ENCODE measurements at places on chromosomes 7 and 10.
A peak's percentile ranks its signal among the peaks of the same experiment; 100 is the strongest.

GRCh38 chr10:3524086-3524960 lies 260.7 kb downstream of the KLF6 start:
- DNase-seq: no peak

DNA sequence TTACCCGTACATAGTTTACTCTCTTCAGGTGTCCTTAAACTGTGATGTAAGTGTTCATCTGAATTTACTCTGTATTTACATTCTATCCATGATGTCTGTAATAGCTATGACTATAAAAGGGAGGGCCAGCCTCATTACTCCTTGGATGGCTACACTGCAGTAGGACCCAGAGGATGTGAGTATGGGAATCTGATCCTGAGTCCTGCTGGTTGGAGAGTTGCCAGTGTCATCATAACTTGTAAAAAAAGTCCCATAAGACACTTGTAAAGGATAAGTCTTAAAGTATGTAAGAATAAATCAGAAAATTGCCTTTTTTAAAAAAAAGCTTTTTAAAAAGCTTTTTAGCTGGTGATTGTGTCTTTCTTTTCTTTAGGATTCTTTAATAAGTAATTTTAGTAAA lies 95.4 kb downstream of the PPP1R9A start:
- no peak for DNase-seq

DNA sequence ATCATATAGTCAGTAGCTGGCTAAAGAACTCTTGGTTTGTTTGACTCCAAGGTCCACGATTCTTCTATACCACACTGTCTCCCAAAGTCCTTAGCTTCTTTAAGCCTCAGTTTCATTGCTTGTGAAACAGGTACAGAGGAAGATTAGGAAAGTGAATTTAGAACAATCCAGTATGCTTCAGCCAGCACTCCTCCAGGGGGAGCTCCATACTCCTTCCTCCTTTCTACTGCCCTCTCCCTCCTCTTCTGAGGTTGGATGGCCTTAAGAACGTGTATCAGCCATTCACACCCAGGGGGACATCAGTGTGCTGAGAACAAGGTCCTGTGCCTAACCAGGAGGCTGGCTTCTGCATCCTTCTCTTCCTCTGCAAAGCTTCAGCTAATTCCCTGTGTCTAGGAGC lies 54.8 kb upstream of the CALD1 start:
- DNase-seq: no peak

DNA sequence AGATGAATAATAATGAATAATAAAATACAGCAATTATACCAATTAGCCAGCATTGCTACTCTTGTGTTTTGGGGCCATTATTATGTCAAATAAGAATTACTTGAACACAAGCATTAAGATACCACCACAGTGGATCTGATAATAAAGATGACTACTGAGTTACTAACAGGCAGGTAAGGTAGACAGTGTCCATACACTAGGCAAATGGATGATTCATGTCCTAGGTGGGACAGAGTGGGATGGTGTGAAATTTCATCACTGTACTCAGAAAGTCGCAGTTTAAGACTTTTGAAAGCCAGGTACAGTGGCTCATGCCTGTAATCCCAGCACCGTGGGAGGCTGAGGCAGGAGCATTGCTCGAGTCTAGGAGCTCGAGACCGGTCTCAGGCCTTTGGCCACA lies 8.7 kb upstream of the UNC5B start:
- DNase-seq: no peak

- no peak for DNase-seq
Observed at GRCh38 chr10:133040198-133040597, 47.5 kb upstream of the ADGRA1 start.

- no peak for DNase-seq
Observed at GRCh38 chr7:68971634-68972340, 626.5 kb upstream of the AUTS2 start.

DNA sequence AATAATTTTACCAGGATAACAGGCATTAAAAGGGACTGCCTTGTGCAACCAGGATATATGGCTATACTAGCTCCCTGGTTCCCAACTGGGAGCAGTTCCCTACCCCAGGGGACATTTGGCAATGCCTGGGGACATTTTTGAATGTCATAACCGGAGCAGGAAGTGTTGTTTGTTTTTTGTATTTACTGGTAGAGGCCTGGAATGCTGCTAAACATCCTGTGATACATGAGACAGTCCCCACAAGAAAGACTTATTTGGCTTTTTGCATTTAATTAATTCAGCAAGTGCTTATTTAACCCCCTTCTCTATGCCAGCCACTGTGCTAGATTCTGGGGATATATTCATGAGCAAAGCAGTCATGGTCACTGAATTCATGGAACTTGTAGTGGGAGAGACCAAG lies 181.2 kb downstream of the BBS9 start:
- DNase-seq: no peak

DNA sequence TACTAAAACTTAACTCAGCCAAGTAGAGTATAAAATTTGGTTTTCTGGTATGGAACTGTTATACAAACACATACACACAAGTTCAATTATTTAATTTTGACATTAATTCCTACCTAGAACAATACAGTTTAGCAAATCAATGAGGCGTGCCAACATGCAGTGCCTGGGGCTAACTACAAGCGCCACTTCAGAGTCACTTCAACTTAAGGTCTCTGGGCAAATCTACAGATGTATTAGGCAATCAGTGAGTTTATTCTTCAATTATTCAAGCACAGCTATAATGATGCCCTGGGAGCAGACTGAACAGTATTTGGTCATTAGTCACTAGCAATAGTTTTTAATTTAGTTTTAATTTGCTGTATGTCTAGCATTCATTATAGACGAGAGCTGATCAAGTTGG lies 51.6 kb downstream of the HIBADH start:
- no peak for DNase-seq

GRCh38 chr10:113322843-113323242 lies 230.0 kb upstream of the HABP2 start:
- DNase-seq: peak; percentile 23

- DNase-seq: no peak
Observed at GRCh38 chr10:1413823-1414222, 323.5 kb downstream of the ADARB2 start.

DNA sequence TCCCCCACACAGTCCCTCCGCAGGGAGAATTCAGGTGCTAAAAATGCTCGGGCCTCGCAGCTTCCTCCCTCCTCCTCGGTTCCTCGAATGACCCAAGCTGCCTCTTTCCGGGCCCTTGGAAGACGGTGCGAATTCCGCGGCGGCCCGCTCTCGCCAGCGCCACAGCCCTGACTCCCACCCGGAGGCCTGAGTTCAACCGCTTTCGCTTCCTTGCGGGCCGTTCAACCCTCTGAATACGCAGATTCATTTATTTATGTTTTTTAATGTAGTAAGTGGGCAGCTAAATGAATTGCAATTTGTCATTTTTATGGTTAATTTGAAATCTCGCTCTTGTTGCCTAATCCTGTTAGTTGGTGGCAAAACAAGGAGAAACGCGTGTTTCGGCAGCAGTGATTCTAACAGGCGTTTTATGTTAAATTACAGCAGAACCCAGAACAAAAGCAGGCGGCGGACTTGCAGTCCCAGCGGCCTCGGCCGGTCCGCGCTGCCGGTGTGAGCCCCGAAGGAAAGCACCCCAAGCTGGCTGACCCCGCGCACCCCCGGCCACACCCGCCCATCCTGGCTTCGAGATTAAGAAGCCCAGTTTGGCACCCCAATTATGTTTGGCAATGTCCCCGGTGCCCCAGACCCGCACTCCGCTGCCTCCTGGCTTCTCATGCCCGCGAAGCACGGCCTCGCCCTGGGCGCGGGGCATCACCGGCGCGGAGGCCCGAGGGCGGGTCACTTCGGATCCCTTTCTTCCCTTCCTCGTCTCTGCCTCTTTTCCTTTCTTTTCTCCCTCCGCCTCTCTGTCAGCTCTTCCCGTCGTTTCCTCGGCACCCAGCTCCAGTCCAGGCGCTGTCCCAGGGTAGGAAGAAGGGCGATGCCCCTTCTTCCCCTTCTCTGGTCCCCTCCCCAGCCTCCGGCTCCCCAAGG lies 75.9 kb downstream of the INSIG1 start:
- DNase-seq: no peak

GRCh38 chr7:74615933-74616780 lies 41.4 kb upstream of the GTF2I start:
- no peak for DNase-seq

GRCh38 chr10:31129271-31129670 lies 97.6 kb upstream of the ZNF438 start:
- peak; percentile 68 for DNase-seq

DNA sequence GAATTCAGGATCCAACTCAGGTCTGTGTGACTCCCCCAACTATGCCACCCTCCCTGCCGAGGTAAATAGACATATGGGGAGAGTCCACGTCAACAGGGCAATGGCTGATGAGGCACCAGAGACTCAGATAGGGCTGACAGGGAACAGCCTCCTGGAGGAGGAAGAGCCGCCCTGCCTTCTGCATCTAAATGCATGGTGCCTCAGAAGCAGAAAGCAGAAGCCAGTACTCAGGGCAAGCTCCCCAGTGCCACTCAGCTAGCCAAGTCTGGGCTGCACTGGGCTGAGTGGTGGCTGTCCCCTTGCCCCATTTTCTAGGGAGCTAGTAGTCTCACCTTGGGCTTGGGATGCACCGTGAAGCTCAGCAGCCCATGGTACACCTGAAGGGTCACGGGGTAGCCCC lies 11.0 kb downstream of the RRP12 start:
- no peak for DNase-seq

DNA sequence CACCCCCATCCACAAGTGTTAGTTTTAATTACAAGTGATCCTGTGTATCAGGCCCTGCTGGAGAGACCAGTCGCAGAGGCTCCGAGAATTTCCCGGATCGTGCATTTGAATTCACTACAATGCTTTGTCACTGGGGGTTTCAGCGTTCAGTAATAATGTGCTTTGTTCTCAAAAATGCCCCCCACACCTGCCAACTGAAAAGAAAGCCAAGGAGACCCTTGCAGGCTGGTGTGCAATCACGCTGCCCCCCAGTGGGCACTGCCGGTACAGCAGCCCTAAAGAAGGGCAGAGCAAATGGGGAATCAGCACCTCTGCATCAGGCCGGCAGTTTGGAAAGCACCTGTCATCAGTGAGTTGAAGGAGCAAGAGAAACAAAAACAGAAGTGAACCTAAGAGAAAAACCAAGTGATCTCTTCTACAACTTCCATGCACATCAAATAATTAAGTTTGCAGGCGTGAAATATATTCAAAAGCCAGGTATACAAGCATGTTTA lies 177.6 kb downstream of the PARD3 start:
- peak; percentile 53 for DNase-seq

DNA sequence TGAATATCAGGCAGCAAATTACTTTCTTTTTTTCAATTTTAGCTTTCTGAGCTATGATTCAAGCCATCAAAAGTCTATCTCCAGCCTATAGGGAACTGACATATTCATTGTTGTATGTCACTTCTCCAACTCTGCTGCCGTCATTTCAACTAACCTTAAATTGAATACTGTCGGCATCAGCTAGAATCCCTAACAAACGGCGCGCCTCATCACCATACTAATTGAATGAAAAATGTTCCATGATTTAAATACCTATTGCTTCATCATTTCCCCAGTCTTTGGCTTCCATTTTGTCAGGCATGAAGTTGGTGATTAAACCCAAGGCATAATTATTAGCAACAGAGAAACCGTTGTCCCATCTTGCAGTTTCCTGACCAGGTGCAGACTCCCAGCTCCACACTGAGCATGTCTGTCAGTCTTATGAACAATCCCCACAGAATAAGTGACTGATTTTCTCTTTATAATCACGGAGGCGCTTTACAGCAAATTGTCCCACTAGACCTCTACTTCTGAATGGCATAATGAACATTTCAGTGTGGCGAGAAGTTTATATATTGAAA lies 83.5 kb upstream of the NPY start:
- no peak for DNase-seq

DNA sequence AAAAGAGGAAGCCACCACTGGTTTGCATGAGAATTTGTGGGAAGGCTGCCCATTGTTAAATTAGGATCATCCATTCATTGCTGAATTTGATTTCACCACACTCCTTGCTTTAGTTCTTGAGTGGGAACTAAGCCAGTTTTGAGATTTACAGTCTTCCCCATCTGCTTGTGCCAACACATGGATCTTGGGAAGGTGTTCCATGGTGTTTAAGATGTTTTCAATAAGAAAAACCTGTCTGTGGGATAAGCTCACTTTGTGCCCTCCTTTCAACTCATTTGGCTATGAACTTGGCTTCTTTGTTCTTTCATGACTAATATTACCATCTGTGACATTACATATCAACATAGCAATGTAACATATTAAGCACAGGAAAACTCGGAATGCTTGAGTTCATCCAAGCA lies 73.2 kb downstream of the INHBA start:
- no peak for DNase-seq

- DNase-seq: peak; percentile 44
Observed at GRCh38 chr7:47153576-47153975, 428.3 kb downstream of the TNS3 start.

GRCh38 chr10:77825965-77826364 lies 100.6 kb downstream of the DLG5 start:
- no peak for DNase-seq

DNA sequence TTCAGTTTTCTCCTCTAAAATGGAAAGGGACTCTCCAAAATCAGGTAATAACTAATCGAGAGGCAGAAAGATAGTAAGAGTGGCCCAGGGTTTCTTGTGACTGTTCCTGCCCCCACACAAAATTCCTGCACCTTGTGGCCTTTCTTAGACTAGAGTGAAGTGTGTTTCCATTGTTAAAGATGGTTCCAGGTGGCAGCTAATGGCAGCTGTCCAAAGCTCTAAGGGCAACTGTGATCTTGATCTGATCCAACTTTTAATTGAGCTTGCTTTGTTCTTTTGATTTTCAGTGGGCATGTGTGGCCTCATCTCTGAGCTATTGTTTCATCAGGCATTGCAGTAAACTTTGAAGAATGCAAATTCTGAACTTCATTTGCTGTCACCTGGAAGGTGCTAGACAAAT lies 19.4 kb downstream of the ACSL5 start:
- peak; percentile 43 for DNase-seq

DNA sequence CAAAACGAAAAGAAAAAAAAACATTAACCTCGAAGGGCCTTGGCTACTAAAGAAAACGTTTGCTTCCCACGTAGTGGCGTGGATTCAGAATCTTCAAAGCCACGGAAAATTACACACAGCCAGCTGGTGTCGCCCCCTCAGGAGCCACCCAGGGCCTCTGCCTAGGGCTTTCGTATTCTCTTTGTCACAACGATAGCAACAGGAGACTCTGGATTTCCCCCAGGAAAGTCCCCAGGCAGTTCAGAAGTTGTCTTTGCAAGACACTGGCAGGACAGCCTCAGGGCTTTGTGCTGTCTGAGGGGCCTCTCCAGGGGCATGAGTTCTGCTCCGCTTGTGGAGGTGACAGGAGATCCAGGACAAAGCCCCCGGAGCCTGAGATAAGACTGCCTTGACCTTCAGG lies 150.2 kb upstream of the INSYN2A start:
- DNase-seq: no peak

DNA sequence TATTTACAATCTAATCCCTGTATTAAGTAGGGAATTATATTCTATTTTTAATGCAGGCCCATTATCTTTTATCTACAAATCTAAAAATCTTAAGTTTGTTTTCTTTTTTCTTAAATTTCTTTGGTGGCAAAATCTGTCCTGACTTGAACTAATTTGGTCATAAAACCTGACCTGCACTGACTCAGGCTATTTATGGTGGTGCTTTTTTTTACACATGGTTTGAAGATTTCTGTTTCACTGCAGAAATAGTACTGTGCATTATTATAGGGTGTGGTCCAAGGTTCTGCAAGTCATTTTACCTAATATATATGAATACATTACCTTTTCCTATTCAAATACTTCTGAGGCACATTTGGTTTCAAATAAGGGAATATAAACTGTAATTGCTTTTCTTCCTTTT lies 137.0 kb downstream of the CD36 start:
- DNase-seq: no peak
